Immature natural killer cell (primary cell): ENCODE measurements at places on chromosomes 11 and 22. TPM values are rescaled to one million over a fixed set of nuclear protein-coding genes. Genes with fewer than 3 reads are reported as not detected.

The L3MBTL2 gene
- 26.6 TPM for polyA plus RNA-seq

The CADM1 gene
- 1.1 TPM for polyA plus RNA-seq

The BTBD18 gene
- 0.12 TPM for polyA plus RNA-seq

The OR51A7 gene
- not detected for polyA plus RNA-seq

The CNGA4 gene
- polyA plus RNA-seq: not detected

The APOL5 gene
- polyA plus RNA-seq: not detected

The DMC1 gene
- polyA plus RNA-seq: not detected

The CASP1 gene
- polyA plus RNA-seq: 107 TPM

The PRAME gene
- polyA plus RNA-seq: not detected

The SULT4A1 gene
- polyA plus RNA-seq: not detected

The TSPAN4 gene
- 23.4 TPM for polyA plus RNA-seq

The CRYAB gene
- not detected for polyA plus RNA-seq

The GLYAT gene
- not detected for polyA plus RNA-seq

The TEAD1 gene
- not detected for polyA plus RNA-seq

The TENM4 gene
- not detected for polyA plus RNA-seq

GRCh38 chr11:114970927-114971645, 292.8 kb downstream of the NXPE2 start:
- no peak for DNase-seq

- no peak for DNase-seq
These were observed 24.6 kb downstream of the TMEM45B start for GRCh38 chr11:129840236-129840635.

- DNase-seq: no peak
These were observed 40.9 kb upstream of the ANO1 start for GRCh38 chr11:70036971-70037882.

- DNase-seq: no peak
These were observed 51.3 kb downstream of the PRDM10 start for GRCh38 chr11:129951201-129951865.

GRCh38 chr22:37242395-37242918, 1.6 kb downstream of the RAC2 start:
- peak; percentile 88 for DNase-seq

- no peak for DNase-seq
These were observed 40.5 kb downstream of the CABIN1 start for GRCh38 chr22:24051568-24051967.

- DNase-seq: no peak
These were observed 17.4 kb downstream of the PLXNB2 start for GRCh38 chr22:50289942-50290630.

DNA sequence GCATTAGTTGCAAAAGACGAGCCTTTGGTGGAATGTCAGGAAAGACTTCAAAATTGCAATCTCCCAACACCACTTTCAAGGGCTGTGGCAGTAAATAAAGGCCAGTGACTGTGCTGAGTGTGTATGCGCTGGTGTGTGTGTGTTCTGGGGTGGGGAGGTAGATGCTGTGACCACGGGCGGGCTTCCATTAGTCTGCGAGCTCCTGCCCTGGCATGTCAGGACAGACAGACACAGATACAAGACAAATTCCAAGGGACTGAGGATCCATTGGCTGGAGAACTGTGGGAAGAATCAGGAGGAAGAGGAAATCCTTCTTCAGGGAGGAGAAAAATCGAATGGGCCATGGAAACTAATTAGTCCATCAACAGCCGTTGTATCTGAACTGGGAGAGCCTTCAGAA, 83.6 kb downstream of the FEZ1 start:
- no peak for DNase-seq

GRCh38 chr22:48366056-48366455, 1461.6 kb downstream of the BRD1 start:
- DNase-seq: no peak

DNA sequence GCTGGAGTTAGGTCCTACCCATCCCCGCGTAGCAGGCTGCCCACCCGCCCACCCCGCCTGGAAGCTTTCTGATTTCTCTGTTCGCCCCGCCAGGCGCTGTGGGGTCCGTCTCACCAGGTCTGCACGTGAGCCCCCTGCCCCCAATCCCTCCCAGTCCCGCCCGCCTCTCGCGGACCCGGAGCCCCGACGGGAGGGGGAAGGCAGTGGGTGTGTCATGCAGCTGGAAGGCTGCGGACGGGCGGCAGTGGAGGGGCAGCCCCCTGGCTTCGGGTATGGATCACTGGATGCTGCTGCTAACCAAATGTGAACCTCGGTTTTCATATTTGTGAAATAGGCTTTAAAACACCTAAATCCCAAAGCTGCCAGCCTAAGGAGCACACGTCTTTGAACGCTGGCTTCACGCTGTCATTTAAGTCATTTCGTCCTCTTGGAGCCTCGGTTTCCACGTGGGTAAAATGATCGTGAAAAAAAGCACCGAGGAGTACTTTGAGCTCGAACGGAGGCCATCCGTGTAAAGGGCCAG, 568 bp upstream of the BIK start:
- no peak for DNase-seq

DNA sequence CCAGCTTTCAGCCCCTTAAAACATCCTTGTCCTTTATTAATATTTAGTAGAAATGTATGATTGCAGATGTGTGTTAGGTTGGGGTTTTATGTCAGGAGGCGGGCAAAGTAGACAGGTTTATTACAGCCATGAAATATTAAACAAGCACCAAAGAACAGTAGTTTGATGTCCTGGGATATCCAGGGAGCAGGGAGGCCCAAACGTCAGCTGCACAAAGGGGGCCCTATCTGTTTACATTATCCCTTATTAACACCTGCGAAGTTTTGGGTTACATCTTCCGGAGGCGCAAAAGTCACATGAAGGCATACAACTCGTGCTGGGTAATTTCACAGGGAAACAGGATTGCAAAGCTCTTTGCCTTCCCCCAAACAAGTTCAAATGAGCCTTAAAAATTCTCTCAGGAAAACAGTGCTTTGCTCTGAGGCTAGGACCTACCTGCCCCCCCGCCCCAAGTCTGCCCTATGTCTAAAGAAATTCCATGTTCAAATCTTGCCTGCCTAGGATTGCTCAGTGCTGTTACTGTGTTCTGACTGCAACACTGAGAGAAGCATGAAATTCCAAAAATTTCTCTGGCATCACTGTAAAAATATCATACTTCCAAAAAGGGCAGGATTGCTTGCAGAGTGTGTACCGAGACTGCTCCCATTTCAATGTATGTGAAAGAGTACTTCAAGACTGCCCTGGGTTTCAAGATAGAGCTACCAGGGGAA, 8.9 kb downstream of the MN1 start:
- no peak for DNase-seq

GRCh38 chr11:66970807-66971442, 4.2 kb upstream of the C11orf86 start:
- DNase-seq: no peak

- DNase-seq: peak; percentile 11
These were observed 6.5 kb downstream of the GAL start for GRCh38 chr11:68690671-68691401.

DNA sequence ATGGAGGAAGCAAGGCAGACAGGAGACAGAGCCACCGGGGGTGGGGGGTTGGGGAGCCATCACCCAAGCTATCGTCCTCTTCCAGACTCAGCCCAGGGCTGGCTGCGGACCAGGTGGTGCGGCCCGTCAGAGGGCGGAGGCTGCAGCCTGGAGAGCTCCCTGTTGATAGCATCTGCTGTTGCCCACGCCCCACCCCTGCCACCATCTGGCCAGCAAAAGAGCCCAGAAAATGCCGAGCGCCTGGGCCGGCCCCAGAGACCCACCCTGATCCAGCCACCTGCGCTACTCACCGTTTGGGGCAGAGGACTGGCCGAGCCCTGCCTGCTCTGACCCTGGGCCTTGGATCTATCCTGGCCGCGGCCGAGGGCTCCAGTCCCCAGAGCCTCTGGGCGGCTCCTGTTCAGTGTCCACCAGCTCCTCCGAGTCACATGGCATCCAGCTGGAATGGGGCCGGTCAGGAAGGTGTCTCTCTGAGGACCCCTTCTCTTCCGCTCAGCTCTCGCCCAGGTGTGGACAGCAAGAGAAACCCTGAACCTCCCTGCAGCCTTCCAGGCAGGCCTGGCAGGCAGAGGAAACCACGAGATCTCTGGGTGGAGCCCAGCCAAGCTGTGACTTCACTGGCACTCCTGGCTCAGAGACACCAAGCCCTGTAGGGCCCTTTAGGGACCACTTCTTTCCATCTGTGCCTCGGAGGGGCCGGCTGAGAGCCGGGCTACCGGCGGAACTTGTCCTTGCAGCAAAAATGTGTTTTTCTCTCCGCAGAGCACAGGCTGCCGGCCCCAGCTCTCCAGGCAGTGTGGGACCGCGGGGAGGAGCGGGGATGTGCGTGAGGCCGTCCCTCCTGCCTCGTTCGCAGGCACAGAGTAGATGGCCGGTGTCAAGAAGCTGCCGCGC, at the start of gene MRGPRE:
MRGPRE (minus strand) TSS at position 567 of the 894 bp plus-strand sequence. CDS start 3,618 bp downstream, outside the sequence.
- no peak for DNase-seq

- no peak for DNase-seq
These were observed 9.3 kb upstream of the LRP5 start for GRCh38 chr11:68303083-68303482.

GRCh38 chr22:50729391-50730012, 8.5 kb upstream of the ACR start:
- DNase-seq: no peak

DNA sequence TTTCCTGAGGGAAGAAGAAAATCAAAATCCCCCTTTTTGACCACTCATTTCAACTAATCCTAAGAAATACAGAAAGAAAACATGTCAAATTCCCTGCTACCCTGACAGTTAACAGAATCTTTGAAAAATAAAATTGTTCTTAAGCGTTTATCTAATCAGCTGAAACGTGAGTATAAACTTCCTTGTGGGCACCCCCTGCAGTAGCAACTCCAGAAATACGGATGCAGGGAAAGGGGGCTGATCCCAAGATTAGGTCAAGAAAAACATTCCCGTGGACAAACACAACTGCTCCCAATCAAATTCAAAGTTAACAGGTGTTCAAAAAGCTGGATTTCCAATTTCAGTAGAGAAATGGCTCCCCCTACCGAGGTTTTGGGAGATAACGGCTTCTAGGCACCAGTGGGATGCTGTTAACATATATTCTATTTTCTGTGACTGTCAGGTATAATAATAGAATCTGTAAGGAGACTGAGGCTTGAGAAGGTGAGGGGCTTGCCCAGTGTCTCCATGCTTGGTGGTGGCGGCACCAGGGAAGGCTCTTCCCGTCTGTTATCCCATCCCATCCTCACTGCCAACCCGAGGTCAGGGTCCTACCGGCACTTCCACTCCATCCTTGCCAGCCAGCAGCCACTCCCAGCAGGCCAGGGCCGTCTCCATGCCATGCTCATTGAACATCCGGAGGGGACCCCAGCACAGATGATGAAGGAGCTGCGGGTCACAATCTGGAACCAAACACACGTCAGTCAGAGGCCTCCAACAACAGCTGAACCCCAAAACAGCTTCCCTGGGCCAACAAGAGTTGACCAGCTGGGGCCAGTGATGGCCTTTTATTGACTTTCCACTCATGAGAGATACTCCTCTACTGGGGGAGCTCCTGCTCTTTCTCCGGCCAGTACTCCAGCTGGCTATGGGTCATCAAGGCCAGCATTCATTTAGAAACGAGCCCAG, 32.0 kb upstream of the SERPIND1 start:
- DNase-seq: peak; percentile 16
